NCI-H1694 (cell line): ENCODE measurements at places on chromosomes 1 and 21.

DNA sequence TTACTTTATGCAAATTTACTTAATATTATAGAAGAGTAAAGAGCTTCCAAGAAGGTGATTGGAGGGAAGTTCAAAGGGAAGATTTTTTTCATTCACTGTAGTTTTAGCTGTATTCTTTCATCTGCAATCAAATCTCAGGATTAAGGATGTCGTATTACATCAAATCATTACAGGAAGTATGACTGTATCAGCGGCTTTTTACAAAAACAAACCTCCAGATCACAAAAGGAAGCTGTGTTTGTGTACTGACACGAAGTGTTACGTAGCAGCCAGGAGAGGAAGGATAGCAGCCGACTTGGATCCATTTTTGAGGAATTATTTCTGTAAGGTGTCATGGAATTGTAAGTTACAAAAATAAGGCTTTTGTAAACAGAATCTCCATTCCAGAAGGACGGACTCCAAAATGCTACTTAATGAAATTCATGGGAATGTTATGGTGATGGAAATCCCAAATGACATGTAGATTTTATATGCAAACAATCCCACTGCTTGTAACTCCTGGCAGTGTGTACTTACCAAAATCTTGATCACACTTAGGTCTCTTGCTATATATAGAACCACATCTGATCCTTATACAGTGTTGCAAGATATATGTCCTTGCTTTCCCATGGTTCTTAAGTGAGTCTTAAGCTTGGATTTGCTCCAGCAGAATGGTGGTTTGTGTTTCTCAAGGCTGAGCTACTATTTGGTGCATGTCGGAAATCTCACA lies 49.8 kb downstream of the KCNJ15 start:
- no peak for DNase-seq

- DNase-seq, result peak; percentile 82
These were observed 542.0 kb downstream of the NUF2 start for GRCh38 chr1:163863731-163864130.

DNA sequence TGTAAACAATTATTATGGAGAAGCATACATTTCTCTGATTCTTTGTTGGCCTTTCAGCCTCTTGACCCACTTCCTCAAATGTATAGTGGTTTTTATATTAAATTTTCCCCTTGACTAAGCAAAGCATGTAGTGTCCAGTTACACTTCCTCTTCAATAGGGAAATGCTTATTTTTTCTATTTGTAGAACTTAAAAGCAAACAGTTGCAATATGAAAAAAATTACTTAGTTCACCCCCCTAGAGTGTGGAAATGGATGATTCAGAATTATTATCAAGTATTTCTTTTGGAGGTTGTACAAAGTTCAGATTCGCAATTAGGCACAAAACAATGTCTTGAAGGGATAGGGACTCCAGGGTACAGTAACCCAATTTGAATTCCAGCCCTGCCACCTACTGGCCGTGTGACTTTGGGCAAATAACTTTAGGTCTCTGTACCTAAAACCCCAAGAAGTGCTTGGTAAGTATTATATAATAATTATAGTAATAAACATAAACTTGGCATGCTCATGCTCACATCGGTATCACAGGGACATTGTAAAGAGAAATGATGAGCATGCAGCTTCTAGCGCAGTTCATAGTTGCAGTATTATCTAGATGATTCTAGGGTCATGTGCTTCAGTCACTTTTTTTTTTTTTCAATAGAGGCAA lies 28.6 kb upstream of the IFNGR2 start:
- DNase-seq, result peak; percentile 38

DNA sequence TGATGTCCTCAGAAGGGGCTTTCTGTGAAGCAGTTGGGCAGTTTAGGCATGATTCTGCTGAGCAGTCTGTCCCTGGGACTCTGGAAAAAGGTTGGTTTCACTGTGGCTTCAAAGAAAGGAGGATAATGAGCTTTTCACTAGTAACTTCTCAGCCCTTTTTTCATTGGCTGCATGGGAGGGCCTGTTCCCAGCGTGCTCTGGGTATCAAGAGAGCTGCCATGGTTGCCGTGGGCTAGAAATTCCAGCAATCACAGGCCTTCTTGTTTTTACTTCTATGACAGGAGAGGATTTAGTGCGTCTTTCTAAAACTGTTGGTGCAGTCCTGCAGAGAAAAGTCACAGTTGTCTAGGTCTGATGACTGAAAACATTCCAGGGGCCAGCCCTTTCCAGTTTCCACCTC lies 7.2 kb downstream of the SZRD1 start:
- DNase-seq, result no peak

DNA sequence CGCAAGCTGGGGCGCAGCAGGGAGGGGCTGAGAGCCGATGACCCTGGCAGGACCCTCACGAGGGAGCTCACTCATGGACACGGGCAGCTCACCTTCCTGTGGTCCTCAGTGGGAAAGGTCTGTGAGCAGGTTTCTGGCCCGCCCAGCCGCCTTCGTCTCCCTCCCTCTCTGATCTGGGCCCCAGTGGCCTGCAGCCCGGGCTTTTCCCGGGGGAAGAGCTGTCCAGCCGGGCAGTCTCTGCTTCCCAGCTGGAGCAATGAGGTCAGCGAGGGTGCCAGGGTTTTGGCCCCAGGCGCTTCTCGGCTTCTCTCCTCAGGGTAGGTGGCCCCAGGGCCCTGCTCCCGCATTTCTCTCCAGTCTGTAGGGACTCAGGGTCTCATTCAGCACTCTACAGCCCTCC lies 22.2 kb upstream of the ARHGEF16 start:
- DNase-seq, result no peak

DNA sequence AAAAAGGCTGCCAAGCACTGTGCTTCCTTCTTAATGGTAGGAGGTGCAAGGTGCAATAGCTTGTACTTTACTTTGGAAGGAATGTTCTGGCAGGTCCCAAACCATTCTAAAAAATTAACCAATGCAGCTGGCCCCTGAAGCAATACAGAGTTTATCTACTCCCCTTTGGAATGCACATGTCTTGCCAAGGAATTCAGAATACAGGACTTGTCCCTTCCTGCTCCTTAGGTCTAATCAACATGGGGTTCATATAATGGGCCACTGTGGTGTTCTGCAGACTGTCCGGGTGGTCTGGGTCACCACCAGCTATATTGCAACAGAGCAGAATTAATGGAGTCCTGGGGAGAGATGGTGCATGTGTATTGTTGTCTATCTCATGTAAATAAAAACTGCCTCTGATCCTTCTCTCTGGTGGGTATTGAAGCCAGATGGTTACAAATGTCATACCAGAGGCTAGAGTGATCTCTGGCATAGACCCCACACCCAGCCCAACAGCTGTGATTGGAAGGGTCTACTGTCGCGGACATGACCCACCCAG lies 112.8 kb downstream of the RIPK4 start:
- no peak for DNase-seq

DNA sequence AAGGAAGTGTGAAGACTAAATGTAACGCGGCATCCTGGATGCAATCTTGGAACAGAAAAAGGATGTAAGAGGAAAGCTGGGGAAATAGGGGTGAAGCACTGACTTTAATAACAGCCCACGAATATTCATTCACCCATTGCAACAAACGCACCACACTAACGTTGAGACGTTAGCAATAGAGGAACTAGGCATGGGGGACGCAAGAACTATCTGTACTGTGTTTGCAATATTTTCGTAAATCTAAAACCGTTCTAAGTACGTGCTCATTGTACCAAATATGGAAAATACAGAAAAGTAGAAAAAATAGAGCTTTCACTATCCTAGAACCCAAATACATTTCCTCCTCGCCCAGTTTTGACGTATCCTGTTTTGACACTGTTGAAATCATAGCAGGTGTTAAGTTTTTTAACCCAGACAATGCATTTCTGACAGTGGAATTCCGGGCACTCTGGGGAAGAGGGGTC lies 3.9 kb downstream of the LAPTM5 start:
- DNase-seq, result no peak

DNA sequence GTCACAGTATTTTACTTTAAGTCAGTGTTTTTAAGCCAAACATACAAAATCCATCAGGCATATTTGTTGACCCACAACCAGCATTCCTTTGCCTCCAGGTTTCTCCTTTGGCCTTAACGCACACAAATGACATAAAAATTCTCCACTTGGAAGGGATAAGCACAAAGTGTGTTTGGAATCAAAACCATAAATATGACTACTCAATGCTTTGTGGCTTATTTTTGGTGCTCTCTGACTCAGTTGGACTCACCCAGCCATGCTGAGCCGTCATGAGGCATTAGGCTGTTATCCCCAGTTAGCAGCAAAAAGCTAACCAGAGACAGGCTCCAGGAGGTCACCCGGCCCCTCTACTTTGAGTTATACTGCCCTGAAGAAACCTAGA lies 948 bp downstream of the PRUNE1 start:
- DNase-seq, result no peak

- no peak for DNase-seq
These were observed 152.7 kb downstream of the PIK3R3 start for GRCh38 chr1:45979778-45980176.

GRCh38 chr1:11316701-11317100 lies 43.7 kb downstream of the UBIAD1 start:
- no peak for DNase-seq

GRCh38 chr1:241799416-241799815 lies 48.6 kb upstream of the EXO1 start:
- no peak for DNase-seq

DNA sequence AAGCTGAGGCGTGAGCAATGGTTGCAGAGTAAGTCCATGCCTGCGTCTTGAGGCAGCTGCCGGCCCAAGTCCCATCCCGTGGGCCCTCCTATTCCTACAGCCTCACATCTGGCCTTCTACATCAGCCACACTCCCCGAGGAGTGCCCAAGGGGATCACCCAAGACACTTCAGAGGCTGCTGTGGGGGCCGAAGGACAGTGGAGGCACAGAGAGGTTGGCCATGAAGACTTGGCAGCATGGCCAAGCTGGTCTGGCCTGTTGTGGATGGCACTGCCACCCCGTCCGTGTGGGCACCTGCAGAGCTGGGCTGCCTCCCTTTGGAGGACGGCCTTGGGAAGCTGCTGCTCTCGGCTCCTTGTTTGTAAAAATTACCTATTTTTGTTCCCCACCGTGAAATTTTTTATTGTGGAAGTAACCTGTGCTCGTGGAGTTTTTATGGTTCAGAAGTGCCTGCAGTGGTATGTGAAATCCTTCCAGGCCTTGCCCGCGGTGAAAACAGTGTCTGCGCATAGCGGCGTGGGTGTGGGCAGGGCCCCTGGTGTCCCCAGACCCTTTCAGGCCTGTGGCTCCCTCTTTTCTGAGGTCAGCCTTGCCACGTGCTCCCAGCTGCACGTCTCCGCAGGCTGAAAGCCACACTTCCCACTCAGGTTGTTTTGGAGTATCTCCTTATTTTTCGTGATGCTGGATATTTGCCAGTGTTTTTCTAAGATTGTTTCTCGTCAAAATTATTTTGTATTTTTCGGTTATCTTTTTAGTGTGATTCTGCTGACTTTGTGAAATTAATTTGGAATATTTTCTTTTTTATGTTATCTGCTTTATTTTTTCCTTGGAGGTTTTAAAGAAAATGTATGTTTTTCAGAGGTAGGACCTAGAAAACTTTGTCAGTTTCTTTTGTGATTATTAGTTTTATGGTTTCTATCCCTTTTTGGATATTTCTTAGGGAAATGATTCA lies 20.6 kb downstream of the SLX9 start:
- DNase-seq, result no peak

DNA sequence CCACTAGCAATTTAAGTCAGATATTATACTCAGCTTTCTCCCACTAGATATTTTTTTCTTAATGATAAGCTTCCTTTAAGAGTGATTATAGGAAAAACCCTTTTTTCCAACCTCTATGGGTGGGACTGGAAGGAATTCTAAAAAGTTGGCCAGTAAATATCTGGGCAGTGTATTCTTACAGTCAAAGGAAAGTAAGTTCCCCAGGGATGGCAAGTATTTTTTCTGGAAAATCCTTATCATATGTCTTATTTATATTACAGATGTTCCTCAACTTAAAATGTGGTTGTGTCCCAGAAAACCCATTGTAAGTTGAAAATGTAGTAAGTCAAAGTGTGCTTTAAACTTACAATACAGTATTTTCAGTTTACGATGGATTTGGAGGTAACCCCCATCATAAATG lies 29.2 kb downstream of the CMPK1 start:
- DNase-seq, result no peak

- no peak for DNase-seq
These were observed 32.5 kb upstream of the LMO4 start for GRCh38 chr1:87296206-87296605.

DNA sequence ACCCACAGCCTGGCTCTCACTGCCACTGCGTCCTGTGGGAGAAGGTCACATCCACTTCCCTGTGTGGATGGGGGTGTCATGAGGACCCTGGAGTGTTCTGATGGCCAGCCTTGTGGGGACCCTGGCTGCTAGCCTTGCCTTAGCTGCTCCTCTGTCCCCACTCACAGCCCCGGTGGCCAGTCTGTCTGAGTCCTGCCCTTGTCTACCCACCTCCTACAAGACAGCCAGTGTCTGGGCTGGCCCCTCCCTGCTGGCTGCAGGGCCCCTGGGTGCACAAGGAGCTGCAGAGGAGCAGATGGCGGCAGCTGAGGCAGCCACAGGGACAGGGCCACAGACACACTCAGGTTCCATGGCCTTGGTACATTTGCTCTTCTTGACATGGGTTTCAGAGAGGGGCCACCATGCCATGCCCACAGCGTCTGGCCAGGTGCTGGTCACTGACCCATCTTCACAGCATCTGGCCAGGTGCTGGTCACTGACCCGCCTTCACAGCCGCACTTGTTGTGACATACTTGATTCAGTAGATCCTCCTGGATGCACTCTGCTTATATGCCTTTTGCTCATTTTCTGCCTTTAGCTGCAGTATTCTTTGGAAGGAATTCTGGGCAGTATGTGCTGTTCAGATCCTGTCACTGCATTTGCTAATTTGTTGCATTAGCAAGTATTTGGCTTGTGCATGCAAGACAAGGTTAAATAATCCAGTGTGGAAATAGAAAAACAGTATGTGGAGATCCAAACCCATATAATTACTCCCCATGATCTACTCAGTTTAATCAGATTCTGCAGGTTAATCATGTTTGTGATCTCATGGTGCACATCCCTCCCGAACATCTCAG lies 157.8 kb downstream of the PCBP3 start:
- no peak for DNase-seq

- peak; percentile 27 for DNase-seq
These were observed 25.0 kb downstream of the KRTAP24-1 start for GRCh38 chr21:30257773-30258172.
